ENCODE measurements at places on chromosomes 11 and 22. TPM values are rescaled to one million over a fixed set of nuclear protein-coding genes. Genes with fewer than 3 reads are reported as not detected.

GRCh38 chr11:94882931-94883330 lies 90.4 kb downstream of the CWC15 start:
- no peak for DNase-seq

GRCh38 chr11:17894929-17895658 lies 117.8 kb downstream of the SERGEF start:
- no peak for DNase-seq

GRCh38 chr11:33449798-33450197 lies 192.6 kb downstream of the HIPK3 start:
- no peak for DNase-seq

DNA sequence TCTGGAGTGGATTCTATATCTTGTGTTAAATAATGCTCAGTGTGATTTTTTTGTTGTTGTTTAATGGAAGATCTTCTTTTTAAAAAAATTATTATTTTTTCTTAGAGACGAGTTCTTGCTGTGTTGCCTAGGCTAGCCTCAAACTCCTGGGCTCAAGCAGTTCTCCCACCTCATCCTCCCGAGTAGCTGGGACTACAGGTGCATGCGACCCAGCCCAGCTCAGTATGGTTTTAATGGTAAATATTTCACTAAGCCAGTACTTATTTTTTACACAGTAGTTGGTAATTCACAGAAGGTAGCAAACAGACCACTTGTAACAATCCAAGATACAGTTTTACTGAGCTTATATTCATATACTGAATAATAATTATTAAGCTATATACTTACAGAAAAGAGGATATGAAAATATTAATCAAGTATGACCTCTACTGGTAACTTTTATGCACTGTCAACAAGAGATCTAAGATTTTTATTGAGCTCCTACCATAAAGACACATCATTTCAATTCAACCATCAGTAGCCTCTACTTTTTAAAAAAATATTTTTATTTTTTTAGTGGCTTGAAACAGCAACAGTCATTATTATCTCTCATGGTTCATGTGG lies 6.1 kb upstream of the CD59 start:
- no peak for DNase-seq

- DNase-seq, result no peak
Observed at GRCh38 chr22:34010259-34010658, 90.0 kb upstream of the LARGE1 start.

GRCh38 chr11:123253223-123253622 lies 58.2 kb upstream of the CLMP start:
- no peak for DNase-seq

CCDC86 gene
- 4.7 TPM for total RNA-seq

MARK2 gene
- 13.0 TPM for total RNA-seq

C11orf24 gene
- 50.1 TPM for total RNA-seq

Data from left lobe of liver (tissue), 2 donors.